Activated CD4-positive, alpha-beta T cell treated with anti-CD3 and anti-CD28 coated beads for 36 hours (primary cell): ENCODE measurements at places on chromosomes 1 and 21. TPM values are rescaled to one million over a fixed set of nuclear protein-coding genes. Genes with fewer than 3 reads are reported as not detected.

GRCh38 chr1:114081437-114082303 lies 72.0 kb downstream of the SYT6 start:
- no peaks in the 10 kb centered on the region for H3K36me3 ChIP-seq
- H3K4me1 ChIP-seq, result no peaks in the 10 kb centered on the region
- no peaks in the 10 kb centered on the region for H3K27me3 ChIP-seq
- no peak overlapping the region for H3K4me3 ChIP-seq

DNA sequence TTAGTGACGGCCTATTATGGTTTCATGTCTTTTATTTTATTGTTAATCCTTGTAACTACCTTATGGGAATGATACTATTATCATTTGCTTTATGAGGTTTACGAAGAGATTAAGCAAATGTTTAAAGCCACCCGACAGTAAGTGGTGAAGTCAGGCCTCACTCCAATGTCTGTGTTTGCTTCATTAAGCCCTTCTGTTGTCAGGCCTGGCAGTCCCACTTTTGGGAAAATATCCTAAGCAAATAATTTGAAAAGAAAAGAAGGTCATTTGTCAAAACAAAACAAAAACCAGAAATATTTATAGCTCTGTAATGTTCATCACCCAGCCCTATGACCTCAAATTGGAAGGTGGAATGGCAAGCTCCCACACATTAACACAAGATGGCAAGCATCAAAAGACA lies 40.7 kb upstream of the USP24 start:
- H3K4me1 ChIP-seq, result peaks cover 23% of the 10 kb centered on the region
- no peak for DNase-seq
- H3K27me3 ChIP-seq, result no peaks in the 10 kb centered on the region
- no peak overlapping the region for H3K4me3 ChIP-seq

GRCh38 chr1:6179564-6180175 lies 451 bp downstream of the CHD5 start:
- H3K27me3 ChIP-seq, result peaks cover 36% of the 10 kb centered on the region
- no peak overlapping the region for H3K27ac ChIP-seq
- no peak for DNase-seq
- peaks cover 5% of the 10 kb centered on the region for H3K36me3 ChIP-seq

GRCh38 chr21:46156378-46156645 lies 933 bp upstream of the FTCD start:
- H3K4me1 ChIP-seq, result no peaks in the 10 kb centered on the region
- no peaks in the 10 kb centered on the region for H3K36me3 ChIP-seq
- no peak for DNase-seq
- no peak overlapping the region for H3K4me3 ChIP-seq
- H3K27me3 ChIP-seq, result no peaks in the 10 kb centered on the region

DNA sequence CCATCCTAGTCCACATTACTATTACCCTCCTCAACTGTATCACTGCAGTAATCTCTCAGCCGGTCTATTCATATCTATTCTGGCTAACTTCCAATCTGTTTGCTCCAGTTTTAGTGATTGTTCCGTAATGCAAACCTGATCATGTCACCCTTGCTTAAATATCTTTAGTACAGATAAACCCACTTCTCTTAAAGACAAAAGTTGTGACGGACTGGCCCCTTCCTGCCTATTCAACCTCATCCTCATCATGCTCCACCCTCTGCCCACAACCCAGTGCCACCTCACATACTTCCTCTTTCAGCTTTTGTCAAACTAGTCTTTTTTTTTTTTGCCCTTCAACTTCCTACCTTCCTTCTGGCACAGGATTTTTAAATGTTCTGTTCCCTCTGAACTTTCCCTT lies 2.8 kb upstream of the C1orf162 start:
- no peak overlapping the region for H3K4me3 ChIP-seq
- H3K27me3 ChIP-seq, result no peaks in the 10 kb centered on the region
- peaks cover 35% of the 10 kb centered on the region for H3K4me1 ChIP-seq
- peak; percentile 76 for DNase-seq
- no peak overlapping the region for H3K27ac ChIP-seq
- H3K36me3 ChIP-seq, result peaks cover 10% of the 10 kb centered on the region

- H3K27ac ChIP-seq, result no peak overlapping the region
- H3K27me3 ChIP-seq, result peaks cover 18% of the 10 kb centered on the region
- no peak overlapping the region for H3K4me3 ChIP-seq
- H3K36me3 ChIP-seq, result no peaks in the 10 kb centered on the region
- no peak for DNase-seq
These were observed 33.4 kb downstream of the MNDA start for GRCh38 chr1:158864595-158864994.

The MAEL gene
- not detected for total RNA-seq
